ENCODE measurements at places on chromosomes 7 and 10. TPM values are rescaled to one million over a fixed set of nuclear protein-coding genes. Genes with fewer than 3 reads are reported as not detected.

DNA sequence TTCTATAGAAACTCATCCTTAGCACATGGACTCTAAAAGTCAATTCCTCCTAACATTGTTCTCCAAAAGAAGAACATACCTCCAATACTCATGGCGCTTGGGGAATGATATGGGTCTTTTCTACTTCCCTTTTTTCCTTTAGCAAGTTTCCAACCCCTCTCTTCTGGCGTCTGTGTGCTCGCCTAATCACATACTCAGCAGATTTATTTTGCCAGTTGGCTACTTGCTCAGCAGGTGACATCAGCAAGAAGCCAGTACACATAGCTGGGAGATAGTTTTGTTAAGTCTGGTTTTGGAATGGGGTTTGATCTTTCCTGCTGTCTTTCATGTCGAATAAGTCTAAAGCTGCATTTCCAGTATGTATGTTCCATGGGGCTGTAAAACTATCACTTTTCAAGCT is 193.8 kb downstream of the POM121L12 start:
- no peak for ATAC-seq

GRCh38 chr10:86972613-86973380 is 4.5 kb downstream of the ADIRF start:
- ATAC-seq = no peak

Gene CYP3A4
- total RNA-seq = 0.11 TPM

- no peak for ATAC-seq
Observed at GRCh38 chr7:88586219-88586618, 173.3 kb upstream of the ZNF804B start.

Gene SPDYE2
- total RNA-seq = 0.43 TPM

DNA sequence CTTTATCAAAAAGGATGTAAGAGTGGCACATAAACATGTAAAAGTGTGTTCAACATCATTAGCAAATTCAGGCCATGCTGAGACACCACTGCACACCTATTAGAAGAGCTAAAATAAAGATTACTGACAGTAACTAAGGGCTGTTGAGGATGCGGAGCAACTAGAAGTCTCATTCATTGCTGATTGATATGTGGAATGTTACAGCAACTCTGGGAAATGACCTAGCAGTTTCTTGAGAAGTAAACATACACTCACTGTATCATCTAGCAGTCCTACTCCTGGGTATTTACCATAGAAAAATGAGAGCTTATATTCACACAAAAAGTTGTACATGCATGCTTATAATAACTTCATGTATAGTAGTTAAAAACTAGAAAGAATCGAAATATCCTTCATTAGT is 77.3 kb downstream of the CCSER2 start:
- no peak for ATAC-seq

Gene GIMAP5
- 0.73 TPM for total RNA-seq

DNA sequence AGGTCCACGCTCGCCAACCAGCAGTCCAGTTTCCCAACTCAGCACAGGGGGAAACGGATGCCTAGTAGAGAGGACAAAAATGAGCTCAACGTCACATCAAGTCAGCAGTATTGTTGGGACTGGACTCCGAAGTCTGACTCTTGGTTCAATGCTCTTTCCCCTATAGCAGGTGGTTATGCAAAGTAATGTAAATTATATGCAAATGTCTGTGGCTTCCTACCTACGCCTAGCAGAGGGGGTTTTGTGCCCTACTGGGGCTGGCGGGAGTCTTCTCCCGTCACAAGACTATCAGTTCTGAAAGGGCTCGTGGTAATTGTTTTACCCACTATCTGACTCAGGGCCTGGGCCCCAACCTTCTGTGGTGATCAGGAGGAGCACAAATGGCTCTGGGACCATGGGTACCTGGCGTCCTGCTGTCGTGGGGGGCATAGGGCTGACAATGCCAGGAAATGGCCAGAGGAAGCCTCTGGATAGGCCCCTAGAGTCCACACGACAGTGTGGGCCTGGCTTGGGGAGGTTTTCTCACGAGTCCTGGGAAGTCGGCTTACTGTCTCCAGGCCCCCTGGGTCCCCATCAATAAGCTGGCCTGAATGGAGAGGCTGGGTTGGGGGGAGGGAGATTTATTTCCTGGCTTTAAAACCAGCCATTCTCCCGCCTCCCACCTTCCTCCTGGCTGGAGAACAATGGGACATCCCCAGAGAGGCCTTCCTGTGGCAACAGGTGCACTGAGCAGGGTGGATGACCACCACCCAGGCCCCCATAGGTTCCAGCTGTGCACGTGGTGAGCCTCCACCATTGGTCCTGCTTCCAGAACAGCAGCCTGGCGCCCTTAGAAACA is 41.8 kb downstream of the UNC5B start:
- ATAC-seq = no peak

DNA sequence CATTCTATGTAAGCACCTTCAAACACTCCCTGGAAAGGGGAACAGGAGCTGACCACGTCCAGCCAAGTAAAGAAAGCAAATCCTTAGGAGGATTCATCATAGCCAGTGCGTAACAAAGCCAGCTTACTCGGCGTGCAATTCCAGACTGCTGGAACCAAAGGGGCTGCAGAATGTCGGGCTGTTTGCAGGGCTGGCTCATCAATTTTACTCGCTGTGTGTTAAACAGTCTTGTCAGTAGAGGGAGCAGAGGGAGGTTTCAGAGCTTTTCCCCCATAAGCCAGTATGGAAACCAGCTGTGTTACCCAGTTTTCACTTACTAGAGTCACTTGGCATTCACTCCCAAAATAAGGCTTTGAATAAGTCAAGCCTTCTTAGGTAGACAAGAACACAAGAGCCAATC is 127.1 kb downstream of the KMT2E start:
- ATAC-seq = peak; percentile 68

- no peak for ATAC-seq
Observed at GRCh38 chr7:46633630-46634240, 712.7 kb upstream of the IGFBP3 start.

- ATAC-seq = peak; percentile 39
Observed at GRCh38 chr10:79068562-79069324, at the start of gene ZMIZ1. Gene ZMIZ1, plus strand, starts transcription at chr10:79068966. Its CDS starts 132,667 bp downstream, at chr10:79201633.

DNA sequence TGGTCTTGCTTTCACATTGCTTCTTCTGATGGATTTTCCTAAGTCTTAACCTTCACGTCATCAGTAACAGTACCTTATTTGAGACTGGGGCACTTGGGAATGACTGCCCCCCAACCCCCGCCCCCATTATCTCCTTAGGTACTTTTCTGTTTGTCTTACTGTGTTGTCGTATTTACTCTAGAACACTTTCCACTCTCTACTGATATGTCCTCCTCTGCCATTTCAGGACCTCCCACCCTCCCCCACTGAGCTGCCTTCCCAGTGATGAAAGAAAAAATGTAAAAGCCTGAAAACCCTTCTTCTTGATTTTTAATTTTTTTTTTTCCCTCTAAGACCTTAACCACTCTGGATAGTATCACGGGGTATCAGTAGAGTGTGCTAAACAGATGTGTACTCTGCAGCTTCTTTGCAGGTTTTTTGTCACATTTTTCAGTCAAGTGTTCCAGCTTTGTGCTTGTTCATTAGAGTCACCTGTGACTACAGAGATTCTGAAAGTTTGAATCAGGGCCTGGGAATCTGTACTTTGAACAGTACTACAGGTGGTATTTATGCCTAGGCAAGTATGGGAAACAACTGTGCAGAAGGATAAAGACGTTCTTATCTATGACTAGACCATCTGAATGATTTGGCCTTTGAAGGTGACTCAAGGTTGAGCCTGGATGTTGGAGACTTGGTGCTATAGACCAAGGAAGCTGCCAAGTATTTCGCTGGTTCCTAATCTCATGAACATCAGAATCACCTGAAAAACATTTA is 8.3 kb downstream of the CALU start:
- ATAC-seq = no peak

GRCh38 chr7:121945066-121945465 is 72.1 kb downstream of the PTPRZ1 start:
- no peak for ATAC-seq

Gene CCDC136
- 17.1 TPM for total RNA-seq
